ENCODE measurements at places on chromosomes 11 and 22.

DNA sequence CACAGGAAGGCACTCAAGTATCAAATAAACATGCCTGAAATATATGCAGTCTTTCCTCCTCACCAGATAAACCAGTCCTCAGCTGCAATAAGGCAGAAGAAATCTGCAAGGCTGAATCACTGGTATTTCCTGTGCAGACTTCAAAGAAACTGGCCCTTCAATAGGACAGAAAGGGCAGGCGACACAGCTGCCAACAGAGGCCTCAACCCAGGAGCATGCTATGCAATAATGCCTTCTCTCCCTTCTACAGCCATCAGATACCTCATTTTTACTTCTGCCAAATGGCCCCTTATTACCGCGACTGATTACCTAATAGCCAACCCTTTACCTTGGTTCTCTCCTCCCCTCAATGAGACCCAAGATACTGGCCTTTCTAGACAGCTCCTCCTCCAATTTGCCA, 8.0 kb downstream of the NUMA1 start:
- DNase-seq = peak; percentile 55

DNA sequence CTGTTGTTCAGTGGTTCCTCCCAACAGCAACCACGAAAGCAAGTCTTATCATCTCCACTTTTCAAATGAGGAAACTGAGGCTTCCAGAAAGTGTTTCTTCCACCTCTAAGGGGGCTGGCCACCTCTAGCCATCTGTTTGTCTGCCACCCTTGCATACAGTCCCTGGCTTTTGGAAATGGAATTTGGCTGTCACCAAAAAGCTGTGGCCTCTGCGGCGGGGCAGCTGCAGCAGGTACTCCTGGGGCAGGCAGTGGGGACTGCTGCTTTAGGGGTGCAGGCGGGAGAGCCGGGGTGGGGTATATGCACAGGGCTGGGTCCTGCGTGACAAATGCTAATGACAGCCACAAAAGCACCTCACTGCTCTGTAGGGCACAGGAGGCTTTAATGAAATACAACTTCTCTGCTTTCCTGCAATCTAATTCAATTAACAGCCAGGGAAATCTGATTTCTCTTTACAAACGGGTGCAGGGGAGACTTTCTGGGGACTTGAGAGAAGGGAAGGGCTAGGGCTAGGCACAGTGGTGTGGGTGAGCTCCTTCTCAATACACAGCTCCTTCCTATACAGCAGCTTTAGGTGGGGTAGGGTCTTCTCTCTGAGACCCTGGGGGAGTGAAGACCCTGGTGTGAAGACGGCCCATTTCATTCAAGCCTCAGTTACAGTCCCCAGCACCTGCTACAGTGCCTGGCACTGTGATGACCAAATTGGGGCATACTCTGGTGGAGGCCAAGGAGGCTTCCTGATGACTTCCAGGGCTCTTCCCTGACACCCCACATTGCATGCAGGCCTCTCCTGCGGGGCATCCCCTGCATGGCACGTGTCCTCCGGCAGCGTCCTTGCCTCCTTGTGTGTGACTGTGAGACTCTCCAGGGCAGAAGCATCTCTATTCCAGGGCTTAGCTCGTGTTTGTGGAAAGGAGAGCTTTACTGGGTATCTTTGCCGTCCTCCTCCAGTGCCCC, 161.6 kb downstream of the CEP164 start:
- DNase-seq = no peak

DNA sequence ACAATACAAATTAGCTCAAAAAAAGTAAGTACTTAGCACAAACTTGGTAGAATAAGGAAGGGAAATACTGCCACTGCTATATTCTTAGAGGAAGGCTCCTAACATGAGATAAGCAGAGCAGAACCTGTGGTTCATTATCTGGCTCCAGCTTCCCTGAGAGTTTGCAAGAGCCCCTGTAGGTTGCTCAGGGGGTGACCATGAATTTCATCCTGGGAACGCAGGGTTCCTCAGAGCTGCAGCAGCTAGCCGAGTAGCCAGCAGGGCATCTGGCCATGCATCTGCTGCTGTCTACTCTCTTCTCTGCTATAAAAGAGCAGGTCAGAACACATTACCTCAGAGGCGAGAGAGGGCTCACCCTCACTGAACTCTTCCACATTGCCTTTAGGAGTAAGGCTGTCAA, 67.3 kb downstream of the TRPC6 start:
- no peak for DNase-seq

DNA sequence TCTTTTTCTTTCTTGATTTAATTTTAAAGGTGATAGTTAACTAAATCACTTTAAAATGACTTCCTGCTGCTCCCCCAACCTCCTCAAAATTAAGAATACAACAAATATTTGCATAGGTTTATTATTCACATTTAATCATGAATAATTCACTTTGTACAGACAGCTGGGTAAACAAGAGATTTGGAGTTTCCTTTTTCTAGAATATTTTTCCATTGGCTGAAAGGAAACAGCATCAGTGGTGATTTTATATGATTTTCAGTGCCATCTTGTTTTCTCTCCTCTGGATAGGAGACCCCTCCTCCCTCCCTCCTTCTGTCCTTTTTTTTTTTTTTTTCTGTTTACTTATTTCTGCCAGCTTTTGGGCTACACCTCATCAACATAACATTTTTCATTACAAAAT, 60.5 kb downstream of the LIF start:
- DNase-seq = no peak

- DNase-seq = no peak
Observed at GRCh38 chr11:112581747-112582146, 321.1 kb upstream of the PLET1 start.

GRCh38 chr11:7250166-7250565, 1.5 kb upstream of the SYT9 start:
- no peak for DNase-seq

DNA sequence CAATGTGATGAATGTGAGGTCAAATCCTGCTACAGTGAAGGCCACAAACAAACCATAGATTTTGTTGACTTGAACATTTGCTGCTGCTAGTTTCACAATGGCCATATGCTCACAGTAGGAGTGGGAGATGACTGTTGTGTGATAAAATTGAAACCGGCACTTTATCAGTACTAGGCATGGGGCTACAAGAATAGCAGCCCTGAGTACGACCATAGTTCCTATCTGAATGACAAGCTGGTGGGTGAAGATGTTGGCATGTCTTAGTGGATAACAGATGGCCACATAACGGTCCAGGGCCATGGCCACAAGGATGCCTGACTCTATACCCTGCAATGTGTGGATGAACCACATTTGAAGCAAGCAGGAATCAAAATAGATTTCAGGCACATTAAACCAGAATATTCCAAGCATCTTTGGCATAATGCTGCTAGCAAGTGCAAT, 2.8 kb downstream of the OR52A1 start:
- DNase-seq = no peak

GRCh38 chr22:47474464-47474863, 712.0 kb downstream of the TBC1D22A start:
- no peak for DNase-seq

GRCh38 chr22:50014053-50014501, 1.5 kb upstream of the IL17REL start:
- DNase-seq = no peak

- DNase-seq = no peak
Observed at GRCh38 chr22:39176143-39176713, 23.7 kb upstream of the CBX7 start.

DNA sequence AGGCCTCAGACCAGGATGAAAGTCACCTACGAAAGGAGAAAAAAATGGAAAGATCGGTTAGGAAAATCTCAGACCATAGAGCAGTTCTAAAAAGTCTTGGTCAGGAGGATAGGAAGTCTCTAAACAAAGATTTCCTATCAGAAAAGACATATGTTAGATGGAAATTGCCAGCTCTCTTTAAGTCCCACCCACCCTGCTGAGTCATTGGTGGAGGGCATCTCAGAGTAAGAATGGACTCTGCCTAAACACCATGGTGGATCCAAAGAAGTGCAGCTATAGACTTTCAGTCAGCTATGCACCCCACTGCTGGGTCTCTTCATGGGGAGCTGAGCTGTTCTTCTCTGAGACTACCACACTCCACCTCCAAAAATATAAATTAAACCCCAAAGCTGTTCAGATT, 3.7 kb downstream of the OR8B2 start:
- DNase-seq = no peak

- DNase-seq = no peak
Observed at GRCh38 chr11:544817-545166, 7.5 kb downstream of the LRRC56 start.

DNA sequence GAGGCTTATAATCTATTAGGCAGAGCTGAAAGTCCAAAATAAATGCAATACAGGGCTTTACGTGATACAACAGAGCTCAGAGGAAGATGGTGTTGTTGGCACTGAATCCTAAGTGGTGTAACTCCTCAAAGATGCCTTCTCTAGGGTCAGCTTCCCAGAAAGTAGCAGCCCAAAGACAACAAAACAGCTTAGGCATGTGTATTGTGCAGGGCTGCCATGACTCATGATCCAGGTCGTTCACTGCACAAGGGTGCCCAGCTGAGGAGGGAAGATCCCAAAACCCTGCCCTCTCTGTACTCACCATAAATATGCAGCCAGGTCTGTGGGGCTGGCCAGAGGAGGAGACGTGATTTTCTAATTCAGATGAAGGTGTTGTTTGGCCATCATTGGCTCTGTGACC, 59.4 kb upstream of the NNMT start:
- no peak for DNase-seq

GRCh38 chr11:108568195-108568858, 25.2 kb downstream of the EXPH5 start:
- DNase-seq = no peak

GRCh38 chr11:118364956-118365615, 5.7 kb downstream of the UBE4A start:
- no peak for DNase-seq

DNA sequence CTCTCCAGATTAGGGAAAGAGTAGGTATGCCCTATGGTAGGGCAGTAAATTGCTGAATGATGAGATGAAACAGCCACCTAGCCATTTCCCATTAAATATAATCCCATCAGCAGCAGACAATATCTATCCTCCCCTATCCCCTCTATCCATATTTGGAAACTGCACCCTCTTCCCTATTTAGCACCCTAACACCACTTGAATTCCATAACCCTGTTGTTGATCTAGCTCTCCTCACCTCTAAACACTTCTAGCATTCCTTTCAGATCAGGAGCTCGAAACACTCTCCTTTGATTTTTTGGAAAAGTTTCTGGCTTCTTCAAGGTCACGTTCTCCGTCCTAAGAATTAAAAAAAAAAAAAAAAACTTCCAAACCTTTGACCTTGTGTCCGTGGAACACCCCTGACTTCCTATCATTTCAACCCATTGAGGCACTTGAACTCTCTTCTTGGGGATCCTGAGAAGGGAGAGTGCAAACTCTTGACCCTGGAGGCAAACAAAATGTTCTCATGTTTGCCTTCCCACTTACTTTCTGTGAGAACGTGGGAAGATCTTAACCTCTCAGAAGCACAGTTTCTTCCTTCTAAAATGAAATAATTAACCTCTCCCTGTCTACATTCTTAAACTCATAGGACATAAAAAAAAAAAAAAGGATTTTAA, 19.0 kb downstream of the TRIM5 start:
- DNase-seq = no peak

- DNase-seq = no peak
Observed at GRCh38 chr11:35153280-35153679, 14.3 kb downstream of the CD44 start.

DNA sequence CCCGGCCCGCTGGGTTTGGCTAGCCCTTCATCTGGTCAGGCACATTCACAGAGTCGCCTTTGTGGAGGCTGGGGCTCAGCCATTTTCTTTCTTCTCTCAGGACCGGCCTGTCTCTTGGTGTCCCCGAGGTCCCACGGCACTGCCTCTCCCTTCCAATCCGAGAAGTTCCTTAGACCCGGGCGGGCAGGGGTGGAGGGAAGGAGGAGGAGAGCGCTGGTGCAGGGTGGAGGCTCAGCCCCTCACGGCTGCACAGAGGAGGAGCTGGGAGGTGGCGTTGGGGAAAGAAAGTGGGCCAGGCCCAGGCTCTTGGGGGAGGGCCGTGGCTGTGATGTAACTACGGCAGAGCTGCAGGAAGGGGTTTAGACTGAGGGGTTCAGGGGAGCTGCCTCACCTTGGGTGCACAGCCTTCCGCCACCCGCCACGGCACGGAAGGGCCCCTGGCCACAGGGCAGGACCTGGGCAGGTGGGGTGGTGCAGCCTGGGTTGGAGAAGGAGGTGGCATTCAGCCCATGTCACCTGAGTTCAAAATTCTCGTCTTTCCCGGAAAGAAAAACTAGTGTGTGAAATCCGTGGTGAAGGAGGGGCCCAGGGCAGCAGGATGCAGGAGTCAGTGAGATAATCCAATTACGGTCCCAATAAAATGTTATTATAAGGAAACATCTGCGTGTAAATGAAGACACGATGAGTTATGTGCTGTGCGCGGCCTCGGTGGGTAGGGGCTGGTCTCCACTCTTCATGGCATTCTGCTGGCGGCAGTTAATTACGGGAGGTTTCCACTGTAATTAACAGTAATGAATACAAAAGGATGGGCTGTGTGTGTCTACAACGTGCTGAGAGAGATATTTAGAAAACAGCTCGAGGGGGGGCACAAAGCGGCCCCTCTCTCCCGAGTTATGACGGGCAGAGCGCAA, 1.7 kb downstream of the BRSK2 start:
- no peak for DNase-seq

- no peak for DNase-seq
Observed at GRCh38 chr11:130622141-130622542, 173.7 kb downstream of the ADAMTS15 start.

DNA sequence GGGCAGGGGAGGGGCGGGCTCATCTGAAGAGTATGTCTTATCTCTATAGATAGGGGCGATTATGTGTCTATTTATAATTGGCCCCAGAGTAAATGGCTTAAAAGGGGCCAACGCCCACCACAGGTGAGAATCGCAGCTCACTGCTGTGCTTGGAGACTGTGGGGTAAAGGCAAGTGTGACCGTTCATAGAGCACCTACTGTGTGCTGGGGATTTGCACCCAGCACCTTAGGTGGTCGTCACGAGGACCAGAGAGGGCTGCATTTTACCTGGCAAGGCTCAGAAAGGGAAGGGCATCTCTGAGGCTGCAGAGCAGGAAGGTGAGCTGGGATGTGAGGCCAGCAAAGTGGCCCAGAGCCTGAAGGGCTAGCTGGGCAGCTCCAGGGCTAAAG, 13.7 kb upstream of the TCF20 start:
- DNase-seq = no peak

DNA sequence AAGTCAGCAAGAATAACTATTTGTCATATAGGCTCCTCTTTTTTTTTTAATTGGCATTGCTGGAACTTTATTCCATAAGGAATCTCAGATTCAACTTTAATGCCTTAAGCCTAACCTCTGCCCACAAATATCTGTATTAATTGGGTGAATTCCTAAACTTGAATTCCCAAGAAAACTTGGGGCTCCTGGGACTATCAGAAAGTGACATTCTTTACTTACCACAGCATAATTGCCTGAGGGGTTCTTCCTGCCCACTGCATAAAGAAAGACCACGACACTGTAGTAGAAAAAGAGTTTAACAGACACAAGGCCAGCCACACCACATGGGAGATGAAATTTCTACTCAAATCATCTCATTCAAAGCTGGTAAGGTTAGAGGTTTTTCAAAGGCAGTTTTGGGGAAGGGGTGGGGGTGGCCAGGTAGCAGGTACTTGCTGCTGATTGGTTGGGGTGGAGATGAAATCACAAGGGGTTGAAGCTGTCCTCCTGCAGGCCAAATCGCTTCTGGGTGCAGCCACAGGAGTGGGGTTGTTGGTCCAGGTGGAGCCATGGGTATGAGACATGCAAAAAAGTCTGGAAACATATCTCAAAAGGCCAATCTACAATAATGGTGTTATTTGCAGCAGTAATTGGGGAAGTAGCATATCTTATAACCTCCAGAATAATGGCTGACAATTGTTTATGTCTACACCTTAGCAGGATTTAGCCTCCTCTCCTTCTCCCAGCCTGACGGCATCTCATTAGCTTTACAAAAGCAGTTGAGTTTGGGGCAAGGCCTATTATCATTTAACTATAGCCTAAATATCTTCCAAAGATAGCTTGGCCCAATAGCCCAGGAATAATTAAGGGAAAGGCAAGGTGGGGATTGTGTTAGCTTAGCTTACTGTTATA, 4.8 kb upstream of the NLRP10 start:
- DNase-seq = no peak

All from HFF-Myc (cell line).